ENCODE measurements at places on chromosomes 3 and 15. TPM values are rescaled to one million over a fixed set of nuclear protein-coding genes. Genes with fewer than 3 reads are reported as not detected.
A peak's percentile ranks its signal among the peaks of the same experiment; 100 is the strongest.

GRCh38 chr3:121957674-121958415 lies 63.6 kb downstream of the SLC15A2 start:
- DNase-seq = no peak

Gene CD86
- polyA plus RNA-seq = 0.91 TPM

DNA sequence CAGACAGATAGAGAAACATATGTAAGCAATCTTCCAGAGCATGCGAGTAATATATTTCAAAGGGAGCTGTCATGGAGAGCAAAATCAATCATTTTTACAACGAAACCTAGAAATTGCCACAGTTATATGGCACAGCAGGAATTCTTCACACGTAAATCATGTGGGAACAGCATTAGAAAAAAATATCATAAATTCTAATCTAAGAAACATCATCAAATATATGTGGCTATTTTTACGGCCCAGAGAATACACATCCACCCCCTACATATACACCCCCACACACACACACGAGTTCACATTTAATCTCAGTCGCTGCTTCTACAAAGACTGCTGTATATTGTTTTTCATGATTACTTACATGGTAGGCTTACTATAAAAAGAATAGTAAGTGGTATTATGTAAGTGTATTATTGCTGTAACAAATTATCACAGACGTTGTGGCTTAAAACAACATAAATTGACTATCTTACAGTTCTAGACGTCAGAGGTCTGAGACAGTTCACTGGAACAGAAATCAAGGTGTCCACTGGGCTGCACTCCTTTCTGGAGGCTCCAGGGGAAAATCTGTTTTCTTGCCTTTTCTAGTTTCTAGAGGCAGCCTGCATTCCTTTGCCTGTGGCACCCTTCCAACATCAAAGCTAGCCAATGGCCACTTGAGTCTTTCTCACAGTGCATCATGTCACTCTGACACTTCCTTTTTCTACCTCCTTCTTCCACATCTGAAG lies 363.3 kb downstream of the ULK4 start:
- no peak for DNase-seq

Gene ZNF501
- polyA plus RNA-seq = 1.9 TPM

Gene CLDN1
- polyA plus RNA-seq = 1.3 TPM

- no peak for DNase-seq
Observed at GRCh38 chr15:95834028-95834804, 496.3 kb upstream of the NR2F2 start.

Gene PDCD10
- polyA plus RNA-seq = 29.1 TPM

- no peak for DNase-seq
Observed at GRCh38 chr3:41102750-41103149, 96.6 kb upstream of the CTNNB1 start.

Gene TRIM71
- not detected for polyA plus RNA-seq

DNA sequence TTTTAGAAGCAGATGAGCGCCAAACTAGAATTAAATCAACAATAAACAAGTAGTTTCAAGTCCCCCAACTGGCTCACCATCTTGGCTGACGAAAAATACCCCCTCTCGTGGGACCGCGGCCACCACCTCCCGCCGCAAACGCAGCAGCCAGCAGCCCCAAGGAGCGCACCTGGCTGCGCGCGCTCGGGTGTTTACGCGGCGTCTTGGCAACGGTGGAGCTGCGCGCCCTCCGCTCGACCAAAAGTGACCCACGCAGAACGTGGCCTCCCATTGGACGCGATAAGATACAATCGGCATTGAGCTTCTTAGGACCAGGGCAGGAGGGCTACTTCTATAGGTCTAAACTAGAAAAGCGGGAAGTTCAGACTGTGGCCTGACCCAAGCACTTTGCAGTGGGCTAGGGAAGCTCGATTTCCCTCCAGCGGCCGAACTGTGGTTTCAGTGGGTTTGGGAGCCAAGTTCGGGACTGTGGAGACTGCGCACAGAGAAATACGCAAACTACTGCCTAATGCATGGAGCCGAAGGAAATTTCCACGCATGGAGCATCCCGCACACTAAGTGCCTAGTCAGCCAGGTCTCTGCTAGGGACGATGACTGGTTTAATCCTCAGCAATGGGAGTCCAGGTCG lies at the start of gene MNS1:
Gene MNS1, minus strand, starts transcription at position 245 of the 628 bp plus-strand sequence. Its CDS starts 165 bp downstream, at position 80.
- peak; percentile 95 for DNase-seq

- no peak for DNase-seq
Observed at GRCh38 chr3:159987291-159987711, 1.3 kb upstream of the IL12A start.

Gene THAP10
- 3.2 TPM for polyA plus RNA-seq

Gene CELF6
- polyA plus RNA-seq = 1.5 TPM

GRCh38 chr3:78848392-78849288 lies 919.2 kb downstream of the ROBO1 start:
- no peak for DNase-seq

GRCh38 chr3:33046521-33046920 lies 50.4 kb downstream of the GLB1 start:
- no peak for DNase-seq

Gene FGF12
- 230 TPM for polyA plus RNA-seq

Gene DNASE1L3
- 15.6 TPM for polyA plus RNA-seq

GRCh38 chr3:189202106-189202505 lies 30.3 kb downstream of the TPRG1 start:
- DNase-seq = no peak

- DNase-seq = no peak
Observed at GRCh38 chr3:18079062-18079461, 336.6 kb upstream of the TBC1D5 start.

- no peak for DNase-seq
Observed at GRCh38 chr3:16516695-16517481, 3.4 kb upstream of the RFTN1 start.

- no peak for DNase-seq
Observed at GRCh38 chr3:154931484-154931883, 148.6 kb upstream of the MME start.

DNA sequence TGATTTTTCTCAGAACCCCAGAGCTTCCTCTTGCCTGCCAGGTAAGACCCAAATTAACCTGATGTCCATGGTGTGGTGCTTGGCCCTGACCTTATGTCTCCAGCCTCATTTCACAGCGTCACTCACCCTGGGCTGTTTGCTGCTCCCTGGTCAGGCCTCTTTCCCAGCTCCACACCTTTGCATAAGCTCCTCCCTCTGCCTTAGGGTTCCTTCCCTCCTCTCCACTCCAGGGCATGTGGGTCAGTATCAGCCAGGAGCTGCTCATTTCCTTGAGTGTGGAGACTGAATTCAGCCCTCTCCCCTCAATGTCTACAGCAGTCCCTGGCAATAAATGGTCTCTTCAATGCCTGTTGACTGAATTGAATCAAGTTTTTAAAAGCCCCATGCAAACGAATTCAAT lies 75.6 kb upstream of the ANKRD34C start:
- DNase-seq = no peak

GRCh38 chr3:173663696-173664111 lies 266.2 kb downstream of the NLGN1 start:
- no peak for DNase-seq

Gene SPINK8
- polyA plus RNA-seq = not detected

DNA sequence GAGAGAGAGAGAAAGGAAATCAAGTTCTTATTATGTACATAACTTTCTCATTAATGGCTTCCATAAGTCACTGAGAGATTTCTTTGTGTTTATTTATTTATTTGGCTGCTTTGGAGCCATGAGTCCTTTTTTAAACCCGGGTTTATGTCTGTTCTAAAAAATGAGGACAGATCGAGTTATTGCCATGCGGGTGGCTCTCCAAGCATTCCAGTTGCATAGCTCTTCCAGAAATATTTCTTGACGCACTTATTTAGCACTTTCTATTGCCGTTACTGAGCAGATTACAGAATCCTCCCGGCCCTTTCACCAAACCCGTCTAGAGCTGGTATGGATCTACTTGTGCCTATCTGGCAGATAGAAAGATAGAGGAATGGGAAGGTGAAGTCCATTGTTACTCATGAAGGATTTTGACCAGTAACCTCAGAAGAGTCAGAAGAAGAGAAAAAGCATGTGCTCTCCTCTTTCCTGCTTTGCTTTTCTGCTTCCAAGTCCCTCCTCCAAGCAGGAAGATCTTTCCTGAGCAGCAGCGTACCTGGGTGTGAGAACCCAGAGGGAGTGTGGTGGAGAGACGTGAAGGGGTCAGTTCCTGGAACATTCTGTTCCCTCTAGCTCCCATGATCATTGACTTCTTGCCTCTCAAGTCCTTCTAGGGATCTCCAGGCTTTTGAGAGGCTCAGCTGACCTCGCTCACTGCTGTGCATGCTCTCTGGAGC lies 112.8 kb downstream of the LPP start:
- no peak for DNase-seq

- no peak for DNase-seq
Observed at GRCh38 chr15:54277834-54278233, 299.6 kb downstream of the UNC13C start.

Gene SERPINI1
- polyA plus RNA-seq = 6.4 TPM

Gene CLSTN2
- polyA plus RNA-seq = 3.7 TPM

GRCh38 chr15:50506121-50506520 lies 40.3 kb downstream of the USP50 start:
- DNase-seq = no peak

DNA sequence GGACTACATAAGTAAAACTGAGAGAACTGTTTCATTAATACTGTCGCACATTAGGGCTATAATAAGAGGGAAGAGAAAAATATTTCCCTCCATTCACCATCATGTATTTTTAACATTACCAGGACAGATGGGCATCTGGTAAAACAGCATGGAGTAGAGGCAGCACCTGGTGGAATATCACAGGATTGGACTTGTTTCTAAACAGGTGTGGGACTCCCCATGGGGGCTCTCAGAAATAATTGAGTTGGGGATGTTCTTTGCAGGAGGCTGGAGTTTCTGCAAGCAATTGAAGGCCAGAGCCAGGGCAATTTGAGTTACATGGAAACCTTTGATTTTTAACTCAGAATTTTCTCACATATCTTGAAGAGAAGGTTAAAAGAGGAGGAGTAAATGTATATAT lies 8.4 kb upstream of the MINDY2 start:
- no peak for DNase-seq
